Nucleus accumbens (tissue), 56 donors: ENCODE measurements at places on chromosomes 5 and 9.

DNA sequence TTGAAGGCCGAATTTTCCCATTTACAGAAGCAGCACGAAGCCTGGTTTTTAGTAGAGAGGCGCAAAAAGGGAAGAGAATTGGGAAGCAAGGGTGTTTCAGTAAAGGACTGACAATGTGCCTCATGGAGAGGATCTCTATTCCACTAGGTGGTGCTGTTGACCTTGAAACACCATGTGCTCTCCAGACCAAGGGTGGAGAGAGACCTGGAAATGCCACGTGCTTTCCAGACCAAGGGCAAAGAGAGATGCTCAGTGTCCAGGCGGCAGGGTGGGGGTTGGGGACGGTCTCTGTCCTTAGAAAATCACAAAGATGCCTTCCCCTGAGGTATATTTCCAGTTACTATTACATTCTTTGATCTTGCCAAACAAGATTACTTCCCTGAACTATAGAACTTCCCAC lies 425.3 kb downstream of the CSNK1G3 start:
- DNase-seq = no peak

DNA sequence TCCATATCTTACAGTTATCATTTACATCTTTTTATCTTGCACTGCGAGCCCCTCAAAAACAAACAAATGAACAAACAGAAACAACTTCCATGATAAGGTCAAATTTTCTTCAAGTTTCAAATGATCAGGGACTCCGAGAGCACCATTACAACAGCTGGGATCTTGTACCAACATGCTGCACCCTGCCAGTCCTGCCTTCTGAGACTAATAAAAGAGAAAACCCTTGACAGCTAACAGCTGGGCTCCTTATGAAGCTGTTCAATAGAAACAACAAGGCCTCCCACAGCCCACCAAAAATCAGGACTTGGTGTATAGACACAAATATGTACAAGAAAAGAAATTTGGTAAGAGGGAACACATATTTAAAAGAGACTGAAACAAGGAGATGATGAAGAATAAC lies 985.3 kb upstream of the DMAC1 start:
- DNase-seq = no peak

- peak; percentile 65 for DNase-seq
These were observed 19.2 kb downstream of the GSN start for GRCh38 chr9:121286973-121287741.

DNA sequence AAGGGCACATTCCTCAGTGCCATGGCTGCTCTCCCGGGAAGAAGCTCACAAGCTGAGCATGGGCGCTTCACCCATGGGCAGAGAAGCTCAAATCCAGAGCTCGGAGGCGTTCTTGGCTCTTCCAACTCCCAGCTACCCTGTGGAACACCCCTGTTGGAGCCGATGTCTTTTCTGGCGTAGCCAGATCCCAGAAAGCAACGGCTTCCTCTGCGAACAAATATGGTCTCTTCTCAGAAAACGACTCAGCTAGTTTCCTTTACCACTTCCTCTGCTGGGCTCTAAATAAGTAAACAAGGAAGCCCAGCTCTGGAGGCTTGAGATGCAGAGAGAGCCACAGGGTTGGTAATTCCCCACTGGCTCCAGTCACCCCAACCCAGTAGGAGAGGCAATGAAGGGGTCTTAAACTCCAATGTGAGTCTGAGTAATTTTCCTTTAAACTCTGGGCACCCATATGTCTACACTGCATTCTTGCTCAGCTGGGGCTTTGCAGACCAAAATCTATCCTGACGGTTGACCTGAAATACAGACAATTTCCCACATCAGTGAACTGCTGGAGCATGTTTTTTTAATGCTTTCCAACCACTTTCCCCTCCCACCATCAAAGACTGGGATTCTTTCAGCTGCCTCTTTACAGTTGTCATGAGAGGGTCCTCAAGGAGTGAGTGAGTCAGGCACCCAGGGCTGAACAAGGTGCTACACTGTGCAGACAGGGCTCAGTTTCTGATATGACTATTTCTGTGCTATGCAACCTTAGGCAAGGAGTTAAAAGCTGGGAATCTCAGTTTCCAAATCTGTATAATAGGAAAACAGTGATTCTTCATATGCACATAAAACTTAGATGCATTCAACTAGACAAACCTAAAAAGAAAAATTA lies at the start of gene LCP2:
LCP2 (minus strand) TSS at position 189 of the 874 bp plus-strand sequence; CDS start at position 23, 166 bp downstream.
- no peak for DNase-seq

GRCh38 chr9:113177251-113177650 lies 26.4 kb downstream of the SLC31A2 start:
- no peak for DNase-seq

GRCh38 chr9:131657456-131657855 lies 82.4 kb downstream of the RAPGEF1 start:
- DNase-seq = no peak

DNA sequence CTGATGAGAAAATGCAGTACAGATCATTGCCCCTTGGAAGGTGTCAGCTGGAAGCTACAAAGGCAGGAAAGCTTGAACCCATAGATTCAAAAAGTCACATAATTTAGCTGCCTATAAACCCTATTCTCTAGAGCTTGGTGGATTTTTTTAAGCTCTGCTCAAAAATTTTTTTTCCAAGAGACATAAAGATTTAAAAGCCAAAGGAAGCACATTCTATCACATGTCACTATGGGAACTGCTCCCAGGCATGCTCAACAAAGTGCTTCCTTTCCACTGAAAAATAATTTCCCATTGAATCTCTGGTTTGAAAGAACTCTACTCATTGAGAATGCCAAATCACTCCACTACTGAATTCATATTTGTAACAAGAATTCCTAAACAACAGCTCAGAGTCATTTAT lies 419.8 kb downstream of the CETN3 start:
- no peak for DNase-seq
